ENCODE measurements at places on chromosomes 16 and 17.

GRCh38 chr16:57999971-58000705, at the start of gene ZNF319:
Gene ZNF319 (minus strand): TSS chr16:58000672. CDS start chr16:57998265, 2,407 bp downstream.
- no peak for DNase-seq

GRCh38 chr16:3997231-3997841, 116.8 kb upstream of the CREBBP start:
- no peak for DNase-seq

- DNase-seq: no peak
These were observed 111.2 kb upstream of the NLRP1 start for GRCh38 chr17:5695480-5695879.

GRCh38 chr17:38363016-38363415, 11.4 kb downstream of the SOCS7 start:
- no peak for DNase-seq

DNA sequence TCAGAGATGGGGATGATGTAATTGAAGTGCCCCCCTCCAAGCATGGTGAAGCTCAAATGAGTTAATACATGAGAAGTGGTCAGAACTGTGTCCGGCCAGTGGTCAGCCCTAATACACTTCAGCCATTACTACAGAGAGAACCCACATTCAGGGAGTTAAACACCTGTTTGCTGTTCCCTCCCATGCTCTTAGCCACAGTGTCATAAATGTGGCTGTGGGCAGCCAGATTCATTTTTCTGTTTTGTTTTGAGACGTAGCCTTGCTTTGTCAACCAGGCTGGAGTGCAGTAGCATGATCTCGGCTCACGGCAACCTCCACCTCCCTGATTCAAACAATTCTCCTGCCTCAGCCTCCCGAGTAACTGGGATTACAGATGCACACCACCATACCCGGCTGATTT, 139.9 kb downstream of the DNAH9 start:
- DNase-seq: no peak

DNA sequence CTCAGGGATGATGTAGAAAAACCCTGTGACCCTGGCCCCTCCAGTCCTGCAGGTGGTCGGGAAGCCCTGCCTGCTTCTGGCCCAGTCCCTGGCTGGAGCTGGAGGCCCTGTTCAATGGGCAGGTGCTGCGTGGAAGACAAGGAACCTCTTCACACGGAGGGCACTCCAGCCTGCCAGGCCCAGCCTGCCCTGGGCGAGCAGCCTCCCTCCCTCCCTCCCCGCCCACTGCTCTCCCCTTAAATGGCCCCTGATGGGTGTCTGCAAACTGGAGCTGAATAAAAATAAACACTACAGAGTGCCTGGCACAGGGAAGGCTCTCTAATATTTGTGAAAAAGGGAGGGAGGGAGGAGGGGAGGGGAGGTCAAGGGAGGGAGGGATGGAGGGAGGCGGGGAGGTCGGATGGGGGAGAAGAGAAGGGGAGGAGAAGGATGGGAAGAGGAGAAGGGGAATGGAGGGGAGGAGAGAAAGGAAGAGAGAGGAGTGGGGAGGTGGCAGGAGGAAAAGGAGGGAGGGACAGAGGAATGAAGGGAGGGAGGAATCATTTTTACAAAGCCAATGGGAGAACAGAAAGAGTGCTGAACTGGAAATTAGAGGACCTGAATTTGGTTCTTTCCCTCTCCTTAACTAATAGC, 222.8 kb upstream of the TNRC6C start:
- DNase-seq: no peak

GRCh38 chr17:19253112-19253511, 15.9 kb downstream of the EPN2 start:
- no peak for DNase-seq

DNA sequence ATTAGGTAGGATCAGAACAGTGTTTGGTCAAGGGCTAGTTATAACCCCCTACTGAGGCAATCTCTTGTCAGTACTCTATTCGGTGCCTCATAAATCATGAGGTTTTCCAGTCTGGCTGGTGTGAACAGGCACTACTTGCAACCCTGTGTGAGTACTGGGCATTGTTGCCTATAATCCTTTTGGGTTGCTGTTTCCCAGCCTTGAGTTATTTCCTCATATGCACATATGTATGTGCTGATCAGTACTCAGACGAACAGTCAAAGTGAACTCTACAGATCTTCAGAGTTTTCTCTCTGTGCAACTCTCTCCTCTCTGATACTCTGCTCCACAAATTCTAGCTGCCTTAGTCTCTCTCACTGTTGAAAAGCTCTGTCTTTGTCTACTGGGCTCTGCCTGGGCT, 164.3 kb downstream of the CDK5R1 start:
- no peak for DNase-seq

GRCh38 chr17:74280093-74280513, 6.1 kb downstream of the DNAI2 start:
- DNase-seq: no peak
